ENCODE measurements at places on chromosomes 2 and 18.

DNA sequence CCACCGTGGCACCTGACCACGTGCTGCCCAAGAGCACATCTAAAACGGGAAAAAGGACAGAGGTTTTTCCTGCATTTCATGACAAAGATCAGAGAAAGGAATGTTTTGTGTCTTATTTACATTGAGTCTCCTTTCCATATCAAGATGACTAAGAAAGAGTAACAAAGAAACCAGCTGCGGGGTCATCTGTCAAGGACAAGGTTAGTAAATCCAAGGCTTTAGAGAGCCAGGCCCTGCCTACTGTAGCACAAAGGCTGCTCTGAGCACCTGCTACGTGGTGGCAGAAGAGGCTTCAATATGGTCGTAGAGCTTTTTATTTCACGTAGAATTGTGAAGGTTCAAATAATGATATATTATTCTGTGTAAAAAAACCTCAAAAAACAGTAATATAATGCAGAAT is 51.0 kb downstream of the PRELID3A start:
- no peak for DNase-seq

GRCh38 chr2:82089518-82089917 is 1785.0 kb upstream of the LRRTM1 start:
- no peak for DNase-seq

DNA sequence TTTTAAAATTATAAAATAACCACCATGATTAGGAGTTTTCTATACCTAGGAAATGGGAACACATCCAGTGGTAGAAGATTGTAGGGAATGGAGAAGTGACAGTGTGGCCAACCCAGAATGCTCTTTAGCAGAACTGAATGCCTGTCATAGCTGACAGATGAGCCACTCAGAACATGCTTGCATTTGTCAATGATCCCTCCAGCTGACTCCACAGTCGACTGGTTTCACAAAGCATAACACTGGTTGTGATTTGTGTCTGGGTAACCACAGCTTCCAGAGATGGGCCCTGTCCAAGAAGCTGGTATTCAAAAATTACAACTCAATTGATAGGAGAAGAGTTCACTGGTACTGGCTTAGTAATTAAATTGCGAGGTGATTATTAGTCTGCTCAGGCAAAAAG is 9.0 kb upstream of the CTIF start:
- DNase-seq, result no peak

GRCh38 chr2:235934774-235935484 is 233.3 kb downstream of the GBX2 start:
- DNase-seq, result no peak

GRCh38 chr2:5690286-5690685 is 1.9 kb upstream of the SOX11 start:
- no peak for DNase-seq

DNA sequence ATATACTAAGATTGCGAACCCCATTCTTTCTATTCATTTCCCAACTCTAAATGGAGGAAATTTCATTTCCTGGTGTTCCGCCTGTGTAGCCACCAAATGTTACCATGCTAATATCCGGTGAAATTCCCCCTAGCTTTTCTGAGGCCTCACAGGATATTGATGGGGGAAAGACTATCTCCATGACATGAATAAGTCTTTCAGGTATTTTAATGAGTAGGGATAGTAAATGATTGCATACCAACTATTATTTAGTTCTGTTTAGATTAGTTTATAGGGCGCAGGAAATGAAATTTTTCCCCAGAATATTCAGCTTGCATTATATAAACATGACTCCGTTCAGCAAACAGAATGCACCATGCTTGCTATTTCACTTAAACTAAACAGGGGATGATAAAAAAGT is 55.4 kb downstream of the COL5A2 start:
- DNase-seq, result no peak

- no peak for DNase-seq
Measured at GRCh38 chr18:46068763-46069162, 3.3 kb downstream of the PSTPIP2 start.

DNA sequence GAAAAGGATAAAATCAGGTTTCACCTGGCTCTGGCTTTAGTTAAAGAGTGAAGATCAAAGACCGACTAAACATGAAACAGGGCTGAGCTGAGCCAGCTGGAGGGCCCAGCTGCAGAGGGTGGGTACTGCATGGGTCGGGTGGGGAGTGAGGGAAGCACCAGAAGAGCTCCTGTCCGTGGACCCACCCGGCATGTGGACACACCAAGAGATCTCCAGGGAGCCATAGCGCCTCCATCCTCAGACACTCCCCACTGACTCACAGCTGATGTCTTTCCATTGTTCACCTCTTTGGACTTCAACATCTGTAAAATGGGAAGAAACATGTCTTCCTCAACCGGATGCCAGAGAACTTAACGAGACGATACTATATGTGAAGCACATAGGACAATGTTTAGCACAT is 178.3 kb upstream of the KLHL29 start:
- DNase-seq, result no peak

DNA sequence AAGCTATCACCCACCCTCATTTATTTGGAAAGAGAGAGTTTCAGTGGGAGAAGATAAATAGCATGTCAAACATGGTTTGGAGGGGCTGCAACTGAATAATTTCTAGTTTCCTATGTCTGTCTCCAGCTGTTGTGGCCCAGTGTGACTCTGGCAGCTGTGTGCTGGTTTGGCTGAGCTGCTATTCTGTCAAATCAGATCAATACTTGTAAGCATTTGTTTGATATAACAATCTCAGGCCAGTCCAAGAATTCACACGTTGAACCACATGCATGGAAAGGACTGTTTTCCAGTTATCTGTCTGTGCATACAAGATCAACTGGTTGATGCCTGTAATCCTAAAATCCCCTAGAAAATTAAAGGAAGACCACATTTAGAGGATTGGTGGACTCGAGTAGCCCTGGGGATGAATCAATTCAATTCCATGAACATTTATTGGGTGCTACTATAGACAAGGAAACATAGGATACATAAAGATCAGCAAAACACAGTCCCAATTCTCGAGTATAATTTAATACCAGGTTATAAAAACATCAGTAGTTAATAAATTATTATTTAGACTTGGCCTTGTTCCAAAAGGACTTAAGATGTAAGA is 209.0 kb upstream of the PARD3B start:
- DNase-seq, result no peak

DNA sequence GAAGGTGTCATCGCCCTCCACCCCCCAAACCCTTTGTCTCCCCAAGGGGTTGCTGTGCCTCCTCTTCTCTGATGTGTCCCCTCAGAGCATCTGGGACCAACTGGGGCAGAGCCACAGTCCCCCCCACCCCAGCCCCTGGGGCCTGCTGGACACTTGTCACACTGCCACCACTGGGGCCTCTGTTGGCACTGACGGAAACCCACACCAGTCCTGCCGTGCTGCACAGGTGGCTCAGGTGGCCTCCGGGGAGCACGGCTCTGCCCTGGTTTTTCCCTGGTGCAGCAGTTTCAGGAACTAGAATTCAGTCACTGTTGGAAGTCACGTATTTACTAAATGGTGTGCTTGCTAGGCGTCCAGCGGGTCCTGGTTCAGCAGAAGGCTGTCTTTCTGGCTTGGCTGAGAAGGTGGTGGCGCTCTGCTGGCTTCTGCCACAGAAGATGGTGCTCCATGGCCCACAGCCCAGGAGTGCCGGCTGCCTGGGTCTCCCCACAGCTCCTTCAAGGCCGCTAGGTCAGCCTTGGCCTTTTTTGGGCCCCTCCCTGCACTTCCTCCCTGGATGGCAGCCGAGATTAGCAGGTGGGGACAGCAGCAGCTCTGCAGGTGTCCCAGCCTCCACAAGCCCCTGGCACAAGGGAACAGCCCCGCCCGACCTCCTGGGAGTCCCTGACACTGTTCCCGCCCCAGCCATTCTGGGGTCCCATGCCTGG is 18.6 kb upstream of the KLHL30 start:
- no peak for DNase-seq

- no peak for DNase-seq
Measured at GRCh38 chr2:164479460-164479859, 141.8 kb downstream of the GRB14 start.

- no peak for DNase-seq
Measured at GRCh38 chr18:47964053-47964452, 33.6 kb upstream of the SMAD2 start.

GRCh38 chr2:203463266-203463678 is 71.8 kb downstream of the RAPH1 start:
- DNase-seq, result no peak

Data from activated naive CD4-positive, alpha-beta T cell (primary cell).